Right lobe of liver (tissue), 6 donors: ENCODE measurements at places on chromosomes 16 and 17. TPM values are rescaled to one million over a fixed set of nuclear protein-coding genes. Genes with fewer than 3 reads are reported as not detected.

DNA sequence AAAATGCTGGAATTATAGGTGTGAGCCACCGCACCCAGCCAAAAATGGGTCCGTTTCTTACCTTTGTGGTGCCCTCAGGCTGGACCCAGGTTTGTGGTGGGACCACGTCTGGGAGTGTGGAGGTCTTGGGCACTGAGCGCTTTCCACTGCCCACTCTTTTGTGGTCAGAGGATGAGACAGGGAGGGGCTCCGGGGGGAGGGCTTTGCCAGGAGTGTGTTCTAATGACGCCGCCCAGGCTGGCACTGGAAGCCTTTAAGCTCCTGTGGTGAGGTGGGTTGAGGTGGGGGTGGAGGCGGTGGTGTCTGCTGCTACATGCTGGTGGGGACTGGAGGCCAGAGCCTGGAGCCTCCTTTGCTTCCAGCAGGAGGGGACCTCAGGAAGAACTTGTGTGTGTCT, 12.8 kb upstream of the ADCY7 start:
- H3K27ac ChIP-seq = no peak overlapping the region
- H3K27me3 ChIP-seq = no peaks in the 10 kb centered on the region
- H3K4me3 ChIP-seq = no peak overlapping the region
- H3K4me1 ChIP-seq = no peaks in the 10 kb centered on the region
- DNase-seq = no peak

DNA sequence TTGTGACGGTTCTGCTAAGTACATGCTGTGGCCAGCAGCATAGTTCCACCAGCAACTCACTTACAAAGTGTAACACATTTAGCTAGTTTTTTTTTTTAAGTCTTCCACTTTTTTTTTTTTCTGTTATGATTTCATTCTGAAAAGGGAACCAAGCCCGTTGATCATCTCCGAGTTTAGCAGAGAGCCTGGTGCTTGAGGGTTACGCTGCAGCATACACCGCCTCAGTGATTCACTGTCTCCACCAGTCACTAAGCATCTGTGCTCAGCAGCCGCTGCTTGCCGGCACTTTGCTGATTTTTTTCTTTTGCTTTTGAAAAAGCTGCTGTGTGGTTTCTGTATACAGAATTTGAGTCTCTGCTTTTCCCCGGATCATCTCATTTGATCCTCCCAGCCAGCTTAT, 194.5 kb upstream of the CDH13 start:
- no peaks in the 10 kb centered on the region for H3K4me1 ChIP-seq
- H3K27ac ChIP-seq = no peak overlapping the region
- no peak overlapping the region for H3K4me3 ChIP-seq
- H3K36me3 ChIP-seq = no peaks in the 10 kb centered on the region
- DNase-seq = no peak

DNA sequence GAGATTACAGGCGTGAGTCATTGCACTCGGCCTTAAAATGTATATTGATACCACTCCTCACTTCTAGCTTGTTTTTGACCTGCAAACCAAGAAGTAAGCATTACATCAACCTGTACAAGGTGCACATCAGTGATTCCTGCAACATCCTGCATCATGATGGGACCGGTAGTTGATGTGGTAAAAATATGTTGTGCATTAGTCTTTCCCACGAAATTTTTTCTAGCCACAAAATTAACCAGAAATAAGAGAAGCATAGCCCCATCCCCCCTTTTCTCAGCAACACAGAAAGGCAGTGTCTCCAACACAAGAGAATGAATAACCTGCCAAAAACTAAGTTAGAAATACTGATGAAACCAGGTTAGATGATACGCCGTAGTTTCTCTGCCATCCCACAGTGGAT, 21.1 kb upstream of the NSMCE1 start:
- no peak for DNase-seq
- H3K4me3 ChIP-seq = no peak overlapping the region
- no peaks in the 10 kb centered on the region for H3K27me3 ChIP-seq
- H3K27ac ChIP-seq = no peak overlapping the region
- H3K36me3 ChIP-seq = no peaks in the 10 kb centered on the region
- H3K4me1 ChIP-seq = no peaks in the 10 kb centered on the region

GP1BA gene
- not detected for total RNA-seq
